ENCODE measurements at places on chromosomes 3 and 15.

GRCh38 chr3:123318374-123318773, 116.6 kb downstream of the SEC22A start:
- no peak for DNase-seq

- DNase-seq: no peak
Observed at GRCh38 chr15:74170071-74170844, 3.3 kb upstream of the ISLR start.

DNA sequence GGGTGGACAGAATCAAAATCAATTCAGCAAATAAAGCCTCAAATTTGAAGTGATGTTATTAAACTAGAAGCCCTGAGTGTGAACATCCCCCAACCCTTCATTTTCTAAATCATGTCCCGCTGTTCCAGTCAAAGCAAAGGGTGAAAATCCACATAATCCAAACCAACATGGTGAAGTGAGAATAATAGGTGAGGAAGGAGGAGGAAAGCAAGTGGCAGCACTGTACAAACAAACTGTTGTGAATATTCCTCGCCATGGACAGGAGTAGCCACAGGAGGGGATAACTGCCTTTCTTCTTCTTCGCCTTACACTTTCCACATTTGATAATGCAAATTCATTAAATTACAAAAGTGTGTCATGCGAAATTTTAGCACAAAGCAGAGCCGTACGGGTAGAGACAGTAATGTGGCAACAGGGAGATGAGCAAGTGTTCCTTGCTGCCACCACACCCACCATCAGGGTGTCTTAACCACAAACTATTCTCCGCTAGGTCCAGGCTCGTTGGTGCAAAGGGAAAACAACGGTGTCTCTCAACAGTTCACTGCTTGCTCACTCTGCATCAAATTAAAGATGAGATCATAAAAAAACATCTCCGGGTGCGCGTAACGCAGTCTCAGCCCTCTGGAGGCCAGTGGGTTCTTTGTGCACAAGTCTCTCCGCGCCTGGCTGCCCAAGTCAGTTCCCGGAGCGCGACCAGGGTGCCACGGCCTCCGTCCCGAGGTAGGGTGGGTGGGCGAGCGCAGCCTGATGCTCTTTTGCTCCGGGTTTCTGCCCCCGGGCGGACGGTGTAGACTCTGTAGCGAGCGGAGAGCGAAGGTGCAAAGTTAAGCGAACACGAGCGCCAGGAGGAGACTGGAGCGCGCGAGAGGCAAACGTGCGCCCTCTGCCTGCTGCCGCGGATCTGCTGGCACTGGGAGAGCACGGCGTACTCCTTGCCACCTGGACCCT, 6.7 kb downstream of the EPHA3 start:
- DNase-seq: no peak

DNA sequence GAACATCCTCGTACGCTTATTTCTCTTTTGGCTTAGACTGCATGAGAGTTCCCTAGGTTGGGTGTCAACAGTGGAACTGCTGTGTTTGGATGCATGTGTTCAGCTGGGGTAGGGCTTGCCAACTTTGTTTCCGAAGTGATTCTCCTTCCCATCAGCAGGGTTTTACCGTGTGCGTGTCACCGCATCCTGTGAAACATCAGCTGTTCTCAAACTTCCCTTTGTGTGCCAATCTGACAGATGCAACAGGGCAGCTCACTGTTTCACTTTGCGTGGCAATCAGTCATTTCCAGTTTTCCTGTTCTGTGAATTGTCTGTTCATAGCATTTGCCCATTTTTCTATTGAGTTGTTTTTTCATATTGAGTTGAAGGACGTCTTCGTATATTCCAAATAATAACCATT, 218.8 kb downstream of the VPS13C start:
- DNase-seq: no peak

GRCh38 chr3:17372362-17373210, 369.8 kb downstream of the TBC1D5 start:
- no peak for DNase-seq

DNA sequence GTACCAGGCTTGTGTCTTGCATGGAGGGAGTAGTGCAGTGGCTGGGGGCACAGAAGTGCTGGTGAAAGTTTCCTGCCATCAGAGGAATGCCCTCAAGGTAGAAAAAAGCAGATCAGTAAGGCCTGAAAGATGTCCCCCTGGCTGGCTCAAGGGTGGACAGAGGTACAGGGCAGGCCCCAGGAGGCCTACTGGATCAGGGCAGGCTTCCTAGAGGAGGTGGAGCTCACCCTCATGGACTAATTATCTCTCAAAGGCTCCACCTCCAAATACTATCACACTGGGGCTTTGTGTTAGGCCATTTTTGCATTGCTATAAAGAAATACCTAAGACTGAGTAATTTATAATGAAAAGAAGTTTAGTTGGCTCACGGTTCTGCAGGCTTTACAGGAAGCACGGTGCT, 7.8 kb downstream of the SPSB4 start:
- DNase-seq: no peak

All from OCI-LY7 (cell line).